ENCODE measurements at places on chromosomes 2 and 18. TPM values are rescaled to one million over a fixed set of nuclear protein-coding genes. Genes with fewer than 3 reads are reported as not detected.

The PRR30 gene
- total RNA-seq = not detected

The CFC1 gene
- total RNA-seq = not detected

The TEKT4 gene
- not detected for total RNA-seq

The CHST9 gene
- not detected for total RNA-seq

The ABCG8 gene
- total RNA-seq = not detected

The DRC1 gene
- not detected for total RNA-seq

The ATP9B gene
- 28.2 TPM for total RNA-seq

The C2orf81 gene
- total RNA-seq = 2.1 TPM

The CHRNG gene
- total RNA-seq = 3.3 TPM

The VRK2 gene
- total RNA-seq = 14.4 TPM

The ATOH8 gene
- total RNA-seq = 5.3 TPM

The HTR2B gene
- not detected for total RNA-seq

The DSG4 gene
- total RNA-seq = not detected

The REG3G gene
- total RNA-seq = not detected

The GPBAR1 gene
- total RNA-seq = 0.26 TPM

The CAPN14 gene
- total RNA-seq = not detected

The MYO5B gene
- 2.3 TPM for total RNA-seq

The FAM110C gene
- total RNA-seq = 0.16 TPM

Data from epithelial cell of alveolus of lung (primary cell).